Temporal lobe (tissue), 4 donors: ENCODE measurements at places on chromosomes 2 and 18. TPM values are rescaled to one million over a fixed set of nuclear protein-coding genes. Genes with fewer than 3 reads are reported as not detected.

FECH gene
- 19.7 TPM for total RNA-seq

RESP18 gene
- 1.2 TPM for total RNA-seq

PCARE gene
- total RNA-seq = under 0.01 TPM

CROCC2 gene
- total RNA-seq = not detected

KCNF1 gene
- total RNA-seq = 17.2 TPM
